Fibroblast of skin of right biceps (primary cell): ENCODE measurements at places on chromosomes 11 and 22.

DNA sequence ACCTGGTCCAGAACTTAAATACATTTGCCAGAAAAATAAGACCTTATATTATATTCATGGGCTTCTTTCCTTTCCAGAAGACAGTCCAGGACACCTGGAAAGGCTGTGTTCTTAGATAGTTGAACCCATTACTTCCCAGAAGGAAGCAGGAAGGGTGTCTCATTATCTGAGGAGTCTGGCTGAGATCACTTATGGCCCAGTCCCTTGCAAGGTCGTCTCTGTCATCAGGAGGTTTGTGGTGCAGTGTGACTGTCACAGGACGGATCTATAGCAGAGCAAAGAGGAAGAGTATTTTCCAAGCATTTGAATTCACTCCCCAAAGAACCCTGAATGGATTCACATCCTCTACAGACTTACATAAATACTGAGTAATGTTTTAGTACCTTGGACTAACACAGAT lies 270.7 kb upstream of the MTNR1B start:
- DNase-seq: no peak

DNA sequence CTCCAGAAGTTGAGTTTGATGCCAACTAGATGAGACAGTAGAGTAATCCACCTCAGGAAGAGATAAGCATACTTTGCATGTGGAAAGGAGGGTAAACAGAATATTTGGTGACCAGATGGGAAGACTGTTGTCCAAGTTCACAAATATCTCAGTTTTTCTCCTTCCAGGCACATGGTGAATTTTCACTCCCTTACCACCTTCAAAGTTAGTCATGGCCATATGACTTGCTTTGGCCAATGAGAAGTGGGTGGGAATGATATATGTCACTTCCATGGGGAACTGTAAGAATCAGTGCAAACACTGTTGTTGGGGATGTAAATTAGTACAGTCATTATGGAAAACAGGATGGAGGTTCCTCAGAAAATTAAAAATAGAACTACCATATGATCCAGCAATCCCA lies 105.8 kb downstream of the SPATA19 start:
- no peak for DNase-seq

GRCh38 chr11:122666743-122667142 lies 11.2 kb downstream of the UBASH3B start:
- no peak for DNase-seq

- DNase-seq: no peak
These were observed 945.7 kb downstream of the DLG2 start for GRCh38 chr11:84681456-84681855.

DNA sequence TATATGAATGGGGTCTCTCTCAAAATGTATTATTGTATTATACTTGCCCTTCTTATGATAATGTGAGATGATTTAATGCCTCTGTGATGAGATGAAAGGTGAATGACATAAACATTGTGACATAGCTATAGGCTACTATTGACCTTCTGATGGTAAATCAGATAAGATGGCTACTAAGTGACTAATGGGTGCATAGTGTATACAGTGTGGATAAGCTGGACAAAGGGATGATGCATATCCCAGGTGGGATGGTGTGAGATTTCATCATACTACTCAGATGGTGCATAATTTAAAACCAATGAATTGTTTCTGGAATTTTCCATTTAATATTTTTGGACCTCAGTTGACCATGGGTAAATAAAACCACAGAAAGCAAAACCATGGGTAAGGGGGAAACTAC lies 243.5 kb downstream of the SBF2 start:
- no peak for DNase-seq

DNA sequence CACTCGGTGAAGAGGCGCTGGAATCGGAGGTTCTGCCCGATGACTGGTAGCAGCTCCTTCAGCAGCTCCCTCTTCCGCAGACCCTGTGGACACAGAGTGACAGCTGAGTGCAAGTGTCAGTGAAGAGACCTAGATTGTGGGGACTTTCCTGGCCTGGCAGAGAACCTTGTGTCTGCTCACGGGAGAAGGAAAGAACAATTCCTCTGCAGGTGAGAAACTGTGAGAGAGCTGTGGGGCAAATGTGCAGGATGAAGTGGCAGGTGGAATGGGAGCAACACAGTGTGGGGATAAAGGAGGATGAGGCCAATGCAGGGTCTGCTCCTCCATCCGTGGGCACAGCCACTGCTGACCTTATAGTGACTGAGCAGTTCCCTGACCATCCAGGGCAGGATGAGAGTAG lies 40.0 kb upstream of the CLTCL1 start:
- DNase-seq: no peak

- no peak for DNase-seq
These were observed 14.7 kb upstream of the CHRNA10 start for GRCh38 chr11:3685923-3686322.

DNA sequence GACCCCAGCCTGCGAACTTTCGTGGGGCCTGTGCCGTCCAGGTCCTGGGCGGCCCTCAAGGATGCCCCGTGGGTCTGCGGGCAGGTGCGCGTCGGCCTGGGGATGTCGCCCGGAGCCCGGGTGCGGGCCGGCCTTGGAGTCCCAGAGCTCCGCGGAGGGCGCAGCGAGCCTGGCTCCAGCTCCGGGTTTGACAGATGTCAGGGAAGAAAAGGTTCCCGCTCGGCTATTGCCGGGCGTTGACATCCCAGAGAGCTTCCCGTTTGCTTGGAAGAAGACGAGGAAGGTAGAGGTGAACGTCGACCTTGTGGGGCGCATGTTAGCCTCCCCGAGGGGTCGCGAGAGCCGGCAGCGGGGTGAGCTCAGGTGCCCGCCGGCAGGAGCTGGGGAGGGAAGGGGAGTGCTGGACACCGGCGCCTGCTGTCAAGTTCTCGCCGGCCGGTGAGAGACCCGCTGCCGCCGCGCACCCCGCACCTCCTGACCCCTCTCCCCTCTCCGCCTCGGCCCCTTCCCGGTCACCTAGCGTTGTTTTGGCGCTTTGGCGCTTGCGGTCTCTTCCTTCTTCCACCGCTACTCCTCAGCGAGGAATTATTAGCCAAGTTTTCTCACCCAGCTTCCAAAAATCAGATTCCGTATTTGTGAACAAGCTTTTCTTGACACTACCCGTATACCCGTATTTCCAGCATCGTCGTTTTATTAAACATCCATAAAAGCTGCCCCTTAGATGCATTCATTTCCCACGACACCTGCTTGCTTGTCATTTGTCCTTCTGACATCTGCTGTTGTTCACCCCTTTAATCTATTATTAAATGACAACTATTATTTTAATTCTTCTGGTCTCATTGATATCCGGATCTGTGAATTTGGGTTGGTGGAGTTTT lies 1.3 kb downstream of the BMAL1 start:
- DNase-seq: no peak

DNA sequence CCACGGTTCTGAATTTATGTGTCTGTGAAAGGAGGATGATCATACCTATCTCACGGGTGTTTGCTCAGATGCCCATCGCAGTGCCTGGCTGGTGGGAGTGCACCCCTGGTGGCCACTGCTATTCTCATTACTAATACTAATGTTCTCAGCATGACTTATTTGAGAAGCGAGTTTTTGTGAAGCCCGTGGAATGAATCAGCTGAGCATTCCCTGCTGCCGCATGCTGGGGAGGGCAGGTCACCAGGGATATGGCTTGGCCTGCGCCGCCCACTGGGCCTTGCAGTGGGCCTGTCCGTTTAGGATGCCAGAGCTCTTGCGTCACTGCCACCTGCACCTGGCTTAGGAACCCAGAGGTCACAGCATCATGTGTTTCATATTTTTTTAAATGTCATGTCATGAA lies 16.9 kb downstream of the CTTN start:
- peak; percentile 82 for DNase-seq

DNA sequence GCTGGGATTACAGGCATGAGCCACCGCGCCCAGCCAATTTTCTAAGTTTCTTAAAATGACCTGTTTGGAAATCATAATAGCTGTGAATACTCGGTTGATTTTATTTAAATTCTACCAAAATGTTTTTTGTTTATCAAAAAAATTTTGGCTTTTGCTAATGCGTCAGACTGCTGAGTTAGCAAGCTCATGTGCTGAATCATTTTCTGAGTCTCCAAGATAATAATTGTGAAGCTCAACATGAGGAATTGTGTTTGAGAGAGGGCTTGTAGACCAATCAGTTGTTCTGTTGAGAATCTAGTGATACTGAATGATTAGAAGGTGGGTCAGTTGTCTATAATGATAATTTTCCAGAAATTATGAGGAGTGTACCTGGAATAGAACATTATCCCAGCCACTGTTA lies 15.9 kb downstream of the RNF214 start:
- DNase-seq: no peak

- DNase-seq: no peak
These were observed 38.7 kb upstream of the SWAP70 start for GRCh38 chr11:9625162-9625561.

DNA sequence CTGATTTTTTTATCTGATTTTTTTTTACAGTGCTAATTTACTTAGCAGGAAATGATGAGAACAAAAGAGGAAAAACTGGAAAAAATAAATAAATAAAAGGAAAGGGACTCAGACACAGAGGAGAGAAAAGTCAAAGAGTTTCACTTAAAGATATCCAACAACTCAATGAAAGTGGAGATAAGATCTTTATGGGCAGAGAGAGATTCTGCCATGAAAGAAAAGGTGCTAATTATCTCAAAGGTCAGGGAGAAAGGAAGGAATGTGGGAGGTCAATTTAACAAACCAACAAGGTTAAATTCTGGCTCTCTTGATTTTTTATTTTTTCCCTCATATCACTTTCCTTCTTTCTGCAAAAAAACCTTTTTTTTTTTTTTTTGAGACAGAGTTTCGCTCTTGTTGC lies 86.0 kb downstream of the DENND5A start:
- DNase-seq: no peak

DNA sequence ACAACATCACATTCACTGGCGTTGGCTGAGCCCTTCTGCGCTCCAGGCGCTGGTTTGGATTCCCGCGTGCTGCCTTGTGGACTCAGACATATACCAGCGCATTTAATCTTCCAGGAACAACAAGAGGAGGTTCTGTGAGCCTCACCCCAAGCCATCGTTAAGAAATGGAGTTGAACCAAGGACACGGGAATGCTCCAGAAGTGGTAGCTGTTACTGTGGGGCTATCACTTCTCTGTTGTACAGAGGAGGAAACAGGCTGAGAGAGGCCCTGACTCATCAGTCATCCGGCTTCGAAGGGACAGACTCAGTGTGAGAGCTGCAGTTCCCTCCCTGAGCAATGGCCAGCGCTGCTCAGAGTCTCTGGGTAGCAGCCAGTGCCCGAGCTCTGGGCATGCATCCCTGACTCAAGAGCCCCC lies 291.3 kb downstream of the TBC1D22A start:
- DNase-seq: peak; percentile 79

- peak; percentile 71 for DNase-seq
These were observed at the start of gene PHETA2 for GRCh38 chr22:42074132-42074811. PHETA2 (plus strand) TSS chr22:42074248; CDS start chr22:42077294, 3,046 bp downstream.

DNA sequence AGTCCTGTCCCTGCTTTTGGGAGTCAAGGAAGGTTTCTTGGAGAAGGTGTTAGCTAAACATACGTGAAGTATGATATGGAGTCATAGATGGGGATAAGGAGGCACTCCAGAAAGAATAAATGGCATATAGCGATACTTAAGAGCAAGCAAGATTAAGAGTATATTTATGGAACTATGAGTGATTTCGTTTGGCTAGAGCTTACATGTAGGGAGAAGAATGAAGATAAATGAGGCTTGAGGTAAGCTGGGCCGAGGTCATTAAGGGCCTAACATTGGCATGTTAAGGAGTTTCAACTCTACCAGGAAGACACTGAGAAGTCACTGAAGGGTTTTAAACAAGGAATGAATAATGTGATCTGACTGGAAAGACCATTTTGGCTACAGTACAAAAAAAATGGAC lies 33.3 kb downstream of the EIF3M start:
- no peak for DNase-seq

- DNase-seq: no peak
These were observed 8.2 kb upstream of the BACE1-AS start for GRCh38 chr11:117282956-117283355.

DNA sequence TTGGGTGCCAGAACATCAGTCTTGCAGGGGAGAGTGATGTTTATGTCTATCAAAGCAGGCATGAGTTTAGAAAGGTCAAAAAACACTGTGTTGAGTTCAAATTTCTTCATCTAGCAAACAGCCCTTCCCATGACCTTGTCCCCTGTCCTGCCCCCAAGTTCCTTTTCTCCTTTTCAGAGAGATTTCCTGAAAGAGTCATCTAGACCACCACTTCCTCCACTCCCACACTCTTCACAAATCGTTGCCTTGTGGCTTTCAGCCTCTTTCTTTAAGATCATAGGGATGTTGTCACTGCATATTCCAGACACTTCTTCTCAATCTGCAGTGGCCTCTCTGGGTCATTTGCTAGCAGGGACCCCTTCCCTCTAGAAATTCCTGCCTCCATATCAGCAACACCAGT lies 290.5 kb downstream of the TENM4 start:
- DNase-seq: no peak

DNA sequence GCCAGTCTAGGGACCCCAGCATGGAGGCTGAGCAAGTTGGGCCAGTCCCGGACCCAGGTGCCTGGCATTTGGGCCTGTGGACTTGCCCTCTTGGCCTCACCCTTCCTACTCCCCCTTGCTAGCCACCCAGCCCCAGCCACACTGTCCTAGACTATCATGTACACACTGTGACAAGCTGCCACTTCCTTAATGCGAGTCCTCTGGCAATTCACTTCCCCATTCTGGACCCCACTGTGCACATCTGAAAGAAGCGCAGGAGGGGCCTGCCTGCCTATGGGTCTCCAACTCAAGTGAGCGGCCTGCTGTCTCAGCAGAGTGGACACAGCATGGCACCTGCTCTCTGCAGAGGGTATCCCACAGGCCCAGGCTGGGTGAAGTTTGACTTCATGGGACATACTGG lies 68.5 kb upstream of the LMO1 start:
- DNase-seq: no peak

GRCh38 chr22:24271386-24271854 lies 789 bp downstream of the SPECC1L start:
- DNase-seq: no peak

GRCh38 chr11:20238712-20239111 lies 78.4 kb upstream of the DBX1 start:
- DNase-seq: no peak

DNA sequence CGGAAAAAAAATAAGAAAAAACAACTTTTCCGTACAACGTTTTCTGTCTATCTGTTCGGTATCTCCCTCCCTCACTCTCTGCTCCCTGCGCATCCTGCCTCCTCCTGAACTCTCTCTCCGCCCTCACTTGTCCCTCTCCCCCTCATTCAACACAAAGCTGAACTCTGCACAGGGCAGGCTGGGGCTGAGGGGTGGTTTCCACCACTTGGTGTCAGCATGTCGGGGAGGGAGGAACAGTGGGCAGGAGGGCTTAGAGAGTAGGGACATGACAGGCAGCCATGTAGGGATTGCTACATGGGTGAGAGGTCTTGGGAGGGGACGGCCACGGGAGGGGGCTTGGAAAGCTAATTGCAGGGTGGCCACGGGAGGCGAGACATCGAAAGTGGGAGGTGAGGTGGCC lies 17.6 kb downstream of the SLC22A12 start:
- DNase-seq: no peak
